Activated CD4-positive, CD25-positive, alpha-beta regulatory T cell treated with anti-CD3 and anti-CD28 coated beads, Interleukin-2, amount 50 U/mL, for 16 hours (primary cell): ENCODE measurements at places on chromosomes 11 and 22.

DNA sequence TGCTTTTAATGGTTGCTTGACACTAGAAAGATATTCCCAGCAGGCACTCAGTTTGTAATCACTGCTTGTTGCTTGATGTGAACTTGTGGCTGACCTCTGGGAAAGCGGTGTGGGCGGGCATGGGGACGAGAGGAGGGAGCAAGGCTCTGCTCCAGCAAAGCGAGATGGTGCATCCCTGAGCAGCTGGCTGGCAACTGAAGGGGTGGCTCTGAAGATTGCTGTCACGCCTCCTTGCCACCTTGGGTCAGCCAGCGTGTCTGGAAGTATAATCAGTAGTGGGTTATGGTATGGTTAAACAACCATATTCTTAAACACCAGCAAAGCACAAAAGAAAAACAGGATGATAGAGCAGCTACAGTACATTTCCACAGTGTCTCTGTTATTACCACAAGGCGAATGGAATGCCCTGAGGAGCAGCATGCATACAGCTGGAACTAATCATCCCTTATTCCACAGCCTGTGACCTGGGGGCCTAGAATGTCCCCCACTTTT lies 124.5 kb downstream of the TRIM44 start:
- no peak for DNase-seq

DNA sequence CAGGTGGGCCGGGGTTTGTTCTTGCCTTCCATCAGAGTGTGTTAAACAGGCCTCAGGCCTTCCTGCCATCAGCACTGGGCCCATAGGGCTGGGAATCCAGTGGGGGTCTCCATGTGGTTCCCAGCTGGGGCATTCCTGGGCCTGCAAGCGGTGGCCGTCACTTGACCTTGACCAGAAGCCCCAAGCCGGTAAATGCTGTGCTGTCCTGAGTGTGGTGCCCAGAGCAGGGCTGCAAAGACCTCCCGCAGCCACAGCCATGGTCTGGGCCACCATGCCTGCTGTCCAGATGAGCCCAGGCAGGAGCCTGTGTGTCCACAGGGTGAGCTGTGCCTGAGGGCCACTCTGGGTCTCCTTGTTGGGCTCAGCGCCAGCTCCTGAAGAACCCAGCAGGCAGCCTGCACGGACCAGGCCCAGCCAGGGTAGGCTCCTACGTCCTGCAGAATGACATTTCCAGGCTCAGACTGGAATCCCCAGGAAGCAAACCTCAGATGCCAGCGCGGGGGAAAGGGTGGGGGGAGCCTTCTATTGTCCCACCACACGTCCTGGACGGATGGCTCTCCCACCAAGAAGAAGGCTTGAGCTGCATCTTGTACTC lies 117.3 kb downstream of the KCNQ1OT1 start:
- DNase-seq: no peak

- no peak for DNase-seq
Measured at GRCh38 chr11:133724116-133724515, 121.2 kb downstream of the SPATA19 start.

DNA sequence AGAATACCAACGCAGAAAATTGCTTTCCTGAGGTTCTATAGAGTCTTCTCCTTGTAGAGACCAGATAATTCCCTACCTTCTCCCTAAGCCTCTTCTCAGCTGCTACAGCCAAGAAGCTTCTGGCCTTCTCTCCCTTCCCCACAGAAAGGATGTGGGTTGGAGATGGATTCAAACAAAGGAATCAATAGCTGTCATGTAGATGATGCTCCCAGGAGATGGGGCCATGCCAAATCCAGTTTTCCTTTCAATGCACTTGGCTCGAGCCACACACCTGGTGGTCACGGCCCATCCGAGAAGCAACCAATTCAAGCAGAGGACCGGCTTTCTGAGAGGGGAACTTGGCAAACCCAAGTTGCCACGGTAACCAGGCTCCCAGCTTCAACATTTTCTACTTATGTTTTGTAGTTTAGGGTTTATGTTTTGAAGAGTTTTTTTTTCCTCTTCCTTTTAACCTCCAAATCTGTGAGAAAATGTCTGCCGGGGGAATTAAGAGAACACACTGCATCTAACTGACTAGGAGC lies 31.3 kb upstream of the OPCML start:
- no peak for DNase-seq
